GOT3 (cell line): ENCODE measurements at places on chromosomes 11 and 22.

DNA sequence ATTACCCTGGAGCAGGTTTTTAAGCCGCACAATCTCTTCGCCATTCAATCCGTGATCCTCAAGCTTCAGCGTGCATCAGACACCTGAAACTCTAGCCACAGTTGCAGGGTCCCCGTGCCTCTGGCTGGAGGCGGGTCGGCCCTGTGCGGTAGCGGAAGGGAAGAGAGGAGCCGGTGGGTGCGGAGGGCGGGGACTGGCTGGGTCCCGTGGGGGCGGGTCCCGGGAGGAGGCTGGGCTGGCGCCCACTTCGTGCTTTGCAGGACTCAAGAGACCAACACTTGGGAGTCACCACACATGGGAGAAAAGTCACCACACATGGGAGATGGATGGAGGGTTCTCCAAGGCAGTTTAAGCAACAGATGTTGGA lies 772 bp downstream of the C22orf15 start:
- no peak for DNase-seq

GRCh38 chr22:34845391-34845790 lies 220.6 kb upstream of the ISX start:
- DNase-seq: no peak

GRCh38 chr11:114359342-114359741 lies 41.0 kb downstream of the C11orf71 start:
- no peak for DNase-seq

DNA sequence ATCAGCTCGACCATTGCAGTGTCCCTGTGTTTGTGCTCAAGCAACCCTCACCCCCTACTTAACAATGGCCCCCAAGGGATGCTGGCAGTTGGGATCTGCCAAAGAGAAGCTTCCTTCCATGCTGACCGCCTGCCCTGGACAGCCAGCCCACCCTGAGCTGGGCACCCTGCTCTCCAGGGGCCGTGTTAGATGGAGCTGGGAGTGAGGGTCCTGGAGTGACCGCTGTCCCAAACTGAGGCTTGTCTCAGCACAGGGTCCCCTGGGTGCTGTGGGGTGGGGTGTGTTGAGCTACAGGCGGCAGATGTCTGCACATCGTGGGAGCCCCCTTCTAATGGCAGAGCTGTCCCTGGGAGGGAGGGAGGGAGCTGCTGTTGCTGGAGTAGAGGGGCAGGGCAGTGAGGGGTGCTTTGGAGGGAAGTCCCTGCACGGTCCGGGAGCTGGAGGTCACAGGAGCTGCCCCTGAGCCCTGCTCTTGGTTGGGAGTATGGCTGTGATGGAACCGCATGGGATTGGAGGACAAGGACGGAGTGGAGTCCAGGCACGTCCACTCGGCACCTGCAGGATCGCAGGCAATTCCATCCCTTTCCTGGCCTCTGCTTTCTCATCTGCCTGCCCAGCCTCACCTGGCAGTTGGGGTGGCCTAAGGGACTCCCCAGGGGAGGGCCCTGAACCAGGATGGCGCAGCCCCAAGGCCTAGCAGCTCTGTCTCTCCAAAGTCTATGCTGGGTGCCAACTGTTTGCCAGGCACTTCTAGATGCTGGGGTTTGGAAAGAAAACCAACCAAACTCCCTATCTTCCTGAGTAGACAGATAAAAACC lies 126.3 kb downstream of the ARHGAP8 start:
- no peak for DNase-seq

- DNase-seq: no peak
Measured at GRCh38 chr22:38402204-38402603, 52.8 kb downstream of the KCNJ4 start.

- no peak for DNase-seq
Measured at GRCh38 chr11:119148720-119149017, 183 bp upstream of the ABCG4 start.

- DNase-seq: no peak
Measured at GRCh38 chr11:15141381-15141780, 26.7 kb downstream of the INSC start.

GRCh38 chr22:42288791-42289190 lies 18.3 kb upstream of the TCF20 start:
- no peak for DNase-seq

GRCh38 chr11:117052196-117053149 lies 45.8 kb downstream of the SIK3 start:
- DNase-seq: no peak

DNA sequence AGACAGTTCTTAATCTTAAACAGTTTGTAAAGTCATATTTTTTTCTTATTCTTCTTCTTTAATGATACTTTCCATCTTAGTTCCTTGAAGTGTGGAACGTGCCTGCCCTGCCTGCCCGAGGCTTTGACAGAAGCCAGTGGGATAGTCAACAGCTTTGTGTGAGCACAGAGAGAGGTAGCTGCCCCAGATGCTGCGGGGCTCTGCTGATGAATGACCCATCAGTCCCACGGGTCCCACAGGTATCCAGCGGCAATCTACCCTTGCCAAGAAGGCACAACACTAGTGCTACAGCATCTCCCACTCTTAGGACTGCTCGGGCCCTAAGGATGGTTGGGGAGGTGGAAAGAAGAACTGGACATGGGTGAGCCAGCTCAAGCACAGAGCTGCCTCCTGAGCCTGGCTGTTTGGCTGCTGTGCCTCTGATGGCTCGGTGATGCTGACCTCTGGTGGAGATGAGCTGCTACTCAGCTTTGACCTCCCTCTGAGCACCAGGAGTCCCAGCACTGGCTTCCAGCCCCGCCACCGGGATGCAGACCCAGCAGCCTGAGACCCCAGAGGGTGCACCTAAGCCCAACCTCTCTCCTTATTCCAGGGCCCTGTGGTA lies 11.8 kb upstream of the APLNR start:
- DNase-seq: no peak

- no peak for DNase-seq
Measured at GRCh38 chr11:96704847-96705246, 315.0 kb downstream of the JRKL start.

DNA sequence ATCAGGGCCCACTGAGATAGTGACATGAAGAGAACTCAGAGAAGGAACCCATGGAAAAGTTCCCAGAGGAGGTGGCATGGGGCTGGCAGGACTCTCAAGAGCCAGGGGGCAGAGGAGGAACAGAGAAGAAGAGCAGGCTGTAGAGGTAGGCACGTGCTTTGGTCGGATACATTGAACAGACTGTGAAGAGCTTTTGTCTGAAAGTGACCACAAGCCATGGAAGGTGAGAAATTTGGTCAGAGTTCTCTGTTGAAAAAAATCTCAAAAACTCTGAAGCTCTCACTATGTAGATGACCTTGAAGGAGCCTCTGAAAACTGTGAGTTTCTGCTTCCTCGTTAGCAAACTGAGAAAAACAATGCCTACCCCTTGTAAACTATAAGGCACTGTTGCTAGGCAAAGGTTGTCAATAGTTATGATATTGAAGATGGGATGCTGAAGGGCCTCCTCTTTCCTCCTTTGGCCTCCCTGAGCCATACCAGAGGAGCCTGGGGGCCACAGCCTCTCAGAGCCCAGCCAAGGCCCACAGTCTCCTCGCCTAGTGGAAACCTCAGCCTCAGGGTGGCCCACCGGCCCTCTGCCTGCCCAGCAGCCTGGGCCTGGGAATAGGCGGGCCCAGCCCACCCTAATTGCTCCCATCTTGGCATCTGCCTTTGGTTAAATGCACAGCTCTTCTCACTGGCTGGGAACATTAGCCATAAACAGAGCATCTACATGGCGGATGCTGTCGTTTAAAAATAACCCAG lies 415.7 kb downstream of the SOX6 start:
- no peak for DNase-seq

- DNase-seq: no peak
Measured at GRCh38 chr11:71452199-71453036, 585 bp upstream of the NADSYN1 start.

DNA sequence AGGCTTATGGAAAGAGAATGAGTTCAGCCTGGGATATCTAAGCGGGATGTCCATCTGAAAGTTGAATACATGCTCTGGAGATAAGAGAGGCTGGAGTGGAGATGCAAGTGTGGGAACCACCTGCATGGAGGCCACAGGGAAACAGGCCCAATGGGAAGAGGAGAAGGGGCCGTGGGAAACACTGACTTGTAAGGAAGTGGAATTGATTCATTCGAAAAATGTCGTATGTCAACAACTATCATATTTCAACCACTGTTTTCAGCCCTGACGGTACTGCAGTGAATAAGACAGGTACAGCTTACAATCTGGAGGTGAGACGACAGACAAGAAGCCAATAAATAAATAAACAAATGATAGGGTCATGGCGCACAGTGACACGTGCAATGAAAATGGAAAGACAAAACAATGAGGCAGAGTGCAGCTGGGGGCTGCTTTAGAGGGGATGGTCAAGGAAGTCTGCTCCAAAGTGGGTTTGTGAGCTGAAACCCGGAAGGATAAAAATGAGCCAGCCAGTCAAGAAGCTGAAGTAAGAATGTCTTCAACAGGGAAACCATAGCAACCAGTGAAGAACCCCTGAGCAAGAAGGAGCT lies 35.9 kb downstream of the EFCAB6 start:
- no peak for DNase-seq
